ENCODE measurements at places on chromosomes 13 and 19. TPM values are rescaled to one million over a fixed set of nuclear protein-coding genes. Genes with fewer than 3 reads are reported as not detected.

The ZNF763 gene
- polyA plus RNA-seq = 3.7 TPM

The DAND5 gene
- not detected for polyA plus RNA-seq

The LRP3 gene
- polyA plus RNA-seq = 1.4 TPM

The AZU1 gene
- polyA plus RNA-seq = 4.2 TPM

The RPL18A gene
- 5,294 TPM for polyA plus RNA-seq

The FUT2 gene
- 1.2 TPM for polyA plus RNA-seq

The CADM4 gene
- polyA plus RNA-seq = 4.7 TPM

The SSC5D gene
- 7.4 TPM for polyA plus RNA-seq

The HSPB6 gene
- 11.0 TPM for polyA plus RNA-seq

The CAPN12 gene
- 33.3 TPM for polyA plus RNA-seq

The BCL3 gene
- polyA plus RNA-seq = 37.7 TPM

The TDRD3 gene
- polyA plus RNA-seq = 9.5 TPM

The COL4A2 gene
- polyA plus RNA-seq = 76.3 TPM

The PTPRH gene
- polyA plus RNA-seq = 14.9 TPM

The OR7D2 gene
- polyA plus RNA-seq = not detected

The PSG3 gene
- polyA plus RNA-seq = not detected

The ZNF728 gene
- 0.19 TPM for polyA plus RNA-seq

The ZNF667 gene
- 1.4 TPM for polyA plus RNA-seq

The NLRP9 gene
- polyA plus RNA-seq = not detected

The LGALS14 gene
- not detected for polyA plus RNA-seq

The GPR183 gene
- polyA plus RNA-seq = 56.0 TPM

The TRPM4 gene
- polyA plus RNA-seq = 3.3 TPM

The SPC24 gene
- 1.7 TPM for polyA plus RNA-seq

The ZNF582 gene
- polyA plus RNA-seq = 2.7 TPM

The CHST8 gene
- polyA plus RNA-seq = 2.1 TPM

The ABHD13 gene
- 4.8 TPM for polyA plus RNA-seq

The CGB8 gene
- not detected for polyA plus RNA-seq

The ZNF223 gene
- polyA plus RNA-seq = 2.7 TPM

The FGF22 gene
- 0.20 TPM for polyA plus RNA-seq

All from spleen (tissue), 13 donors.